Cardiac septum (tissue), 1 donor: ENCODE measurements at places on chromosomes 11 and 22. TPM values are rescaled to one million over a fixed set of nuclear protein-coding genes. Genes with fewer than 3 reads are reported as not detected.

- peak; percentile 92 for DNase-seq
Observed at GRCh38 chr11:122655527-122656072, at the start of gene UBASH3B. Gene UBASH3B, plus strand, starts transcription at chr11:122655722. Its CDS starts 328 bp downstream, at chr11:122656050.

DNA sequence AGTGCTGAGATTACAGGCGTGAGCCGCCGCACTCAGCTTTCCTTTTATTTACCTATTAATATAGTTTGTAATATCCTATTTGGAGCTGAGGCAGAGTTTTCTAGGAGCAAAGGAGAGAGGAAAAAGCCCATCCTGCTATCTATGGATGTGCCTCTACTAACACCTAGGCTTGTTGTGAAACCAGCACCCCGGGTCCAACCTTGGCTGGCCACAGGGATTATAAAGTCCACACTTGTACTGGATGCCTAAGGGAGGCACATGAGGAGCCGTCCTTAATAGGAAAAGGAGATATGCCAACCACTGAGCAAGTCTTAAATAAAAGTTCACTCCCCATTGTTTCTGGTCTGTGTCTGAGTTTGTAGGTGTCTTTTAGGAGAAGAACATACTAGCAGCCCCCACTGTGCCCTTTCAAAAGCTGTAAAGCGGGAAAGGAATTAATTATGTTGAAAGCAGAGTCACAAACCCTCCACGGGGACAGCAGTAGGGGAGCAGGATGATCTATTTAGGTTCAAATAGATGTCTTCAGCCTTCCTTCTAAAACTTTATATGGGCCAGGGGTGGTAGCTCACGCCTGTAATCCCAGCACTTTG, 29.3 kb downstream of the RRP7A start:
- DNase-seq: no peak

DNA sequence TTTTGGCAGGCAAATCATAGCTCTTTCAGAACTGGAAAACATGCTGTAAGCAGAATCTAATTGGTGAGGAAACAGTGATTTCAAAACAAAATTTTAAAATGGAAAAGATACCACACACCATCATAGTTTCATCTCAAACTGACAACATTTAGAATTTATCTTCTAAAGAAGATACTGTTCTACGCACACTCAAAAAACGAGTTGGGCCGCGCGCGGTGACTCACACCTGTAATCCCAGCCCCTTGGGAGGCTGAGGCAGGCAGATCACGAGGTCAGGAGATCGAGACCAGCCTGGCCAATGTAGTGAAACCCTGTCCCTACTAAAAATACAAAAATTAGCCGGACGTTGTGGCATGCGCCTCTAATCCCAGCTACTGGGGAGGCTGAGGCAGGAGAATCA, 44.2 kb upstream of the ADSL start:
- no peak for DNase-seq

GRCh38 chr11:6526411-6527135, 29.5 kb downstream of the DNHD1 start:
- no peak for DNase-seq

DNA sequence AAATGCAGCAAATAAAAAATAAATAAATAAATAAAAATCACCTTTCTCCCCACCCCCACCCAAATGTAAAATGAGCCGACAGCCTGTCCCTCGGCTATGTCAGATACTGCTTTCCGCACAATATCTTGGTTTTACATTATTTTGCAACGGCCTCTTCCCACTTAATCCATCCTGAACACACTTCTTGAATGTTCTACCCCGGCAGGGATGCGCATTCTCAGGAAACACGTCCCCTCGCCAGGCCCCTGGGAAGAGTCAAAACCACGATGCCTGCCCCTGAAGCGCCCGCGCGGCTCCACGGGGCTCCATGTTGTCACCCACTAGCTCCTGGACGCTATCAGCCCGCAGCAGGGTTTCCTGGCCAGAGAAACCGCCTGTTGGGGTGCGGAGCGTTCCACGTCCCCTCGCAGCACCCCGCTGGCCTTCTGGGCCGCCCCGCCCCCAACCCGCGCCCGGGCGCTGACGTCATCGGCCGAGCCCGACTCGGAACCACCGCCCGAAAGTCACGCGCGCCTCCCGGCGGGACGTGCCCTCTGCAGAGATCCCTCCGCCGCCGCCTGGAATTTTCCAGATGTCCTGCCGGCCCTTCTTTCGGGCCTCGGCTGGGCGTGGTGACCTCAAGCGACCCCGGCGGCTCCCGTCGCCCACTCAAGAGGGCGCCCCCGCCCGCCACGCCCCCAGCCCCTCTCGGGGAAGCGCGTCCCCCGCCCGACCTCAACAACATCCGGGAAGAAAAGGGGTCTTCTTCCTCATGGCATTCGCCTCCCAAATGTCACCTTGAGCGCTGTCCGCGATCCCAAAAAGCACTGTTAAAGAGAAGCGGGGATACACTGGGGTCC, 585 bp upstream of the NEAT1 start:
- peak; percentile 99 for DNase-seq

DNA sequence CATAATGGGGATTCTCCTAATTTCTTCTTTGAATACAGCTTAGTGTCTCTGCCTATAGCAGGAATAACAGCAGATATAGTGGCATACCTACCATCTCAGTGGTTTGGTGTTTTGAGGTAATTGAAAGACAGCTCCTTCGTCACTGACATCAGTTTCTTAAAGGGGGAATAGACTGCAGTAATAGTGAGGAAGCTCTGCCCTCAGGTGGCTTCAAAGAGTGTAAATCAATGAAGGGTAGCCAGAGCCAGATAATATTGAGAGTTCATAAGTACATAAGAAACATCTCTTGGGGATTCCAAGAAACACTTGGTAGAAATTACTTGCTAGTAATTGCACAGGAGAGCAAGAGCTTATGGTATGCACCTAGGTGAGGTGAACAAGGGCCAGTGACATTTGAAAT, 4.4 kb downstream of the OR6M1 start:
- no peak for DNase-seq

- DNase-seq: peak; percentile 91
Observed at GRCh38 chr22:36853407-36854099, 7.3 kb upstream of the NCF4 start.

- DNase-seq: no peak
Observed at GRCh38 chr11:47603295-47603694, 9.1 kb upstream of the C1QTNF4 start.

DNA sequence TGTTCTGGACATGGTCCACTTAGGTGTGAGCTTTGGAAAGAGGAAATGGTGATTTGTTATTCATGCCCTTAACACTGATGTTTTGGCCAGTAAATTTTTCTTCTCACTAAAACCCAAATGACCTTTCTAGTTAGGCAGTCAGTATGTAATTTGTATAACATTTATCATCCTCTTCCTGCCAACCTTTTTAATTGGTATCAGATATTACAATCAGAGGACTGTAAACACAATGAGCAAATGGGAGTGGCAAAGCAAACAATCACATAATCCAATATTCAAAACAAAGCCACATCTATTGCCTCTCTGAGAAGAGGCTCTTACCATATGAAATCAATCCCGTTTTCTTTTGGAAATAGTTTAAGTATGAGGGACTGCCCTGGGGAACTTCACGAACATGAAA, 49.1 kb downstream of the BBOX1 start:
- no peak for DNase-seq

- DNase-seq: no peak
Observed at GRCh38 chr22:19401483-19401882, 30.1 kb downstream of the HIRA start.

- DNase-seq: no peak
Observed at GRCh38 chr11:2214527-2215229, 43.1 kb upstream of the TH start.

DNA sequence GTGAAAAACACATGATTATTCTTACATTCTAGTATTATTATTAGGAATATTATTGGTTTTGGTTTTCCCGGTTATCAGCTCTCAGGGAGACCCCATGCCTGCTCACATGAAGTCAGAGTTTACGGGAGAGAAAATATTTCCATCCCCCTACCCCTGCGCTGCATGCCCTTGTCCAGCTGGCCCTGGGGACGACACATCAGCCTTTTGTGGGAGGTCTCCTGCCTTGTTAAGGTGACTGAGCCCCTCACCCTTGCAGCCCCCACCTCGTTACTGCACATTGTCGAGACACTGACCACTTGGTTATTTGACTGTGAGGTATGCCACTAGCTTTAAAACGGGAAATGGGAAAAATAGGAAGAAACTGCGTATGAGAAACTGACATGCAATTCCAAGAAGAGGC, 63.0 kb downstream of the PARVG start:
- no peak for DNase-seq

GRCh38 chr11:96162816-96163499, 180.0 kb downstream of the MAML2 start:
- DNase-seq: no peak

DNA sequence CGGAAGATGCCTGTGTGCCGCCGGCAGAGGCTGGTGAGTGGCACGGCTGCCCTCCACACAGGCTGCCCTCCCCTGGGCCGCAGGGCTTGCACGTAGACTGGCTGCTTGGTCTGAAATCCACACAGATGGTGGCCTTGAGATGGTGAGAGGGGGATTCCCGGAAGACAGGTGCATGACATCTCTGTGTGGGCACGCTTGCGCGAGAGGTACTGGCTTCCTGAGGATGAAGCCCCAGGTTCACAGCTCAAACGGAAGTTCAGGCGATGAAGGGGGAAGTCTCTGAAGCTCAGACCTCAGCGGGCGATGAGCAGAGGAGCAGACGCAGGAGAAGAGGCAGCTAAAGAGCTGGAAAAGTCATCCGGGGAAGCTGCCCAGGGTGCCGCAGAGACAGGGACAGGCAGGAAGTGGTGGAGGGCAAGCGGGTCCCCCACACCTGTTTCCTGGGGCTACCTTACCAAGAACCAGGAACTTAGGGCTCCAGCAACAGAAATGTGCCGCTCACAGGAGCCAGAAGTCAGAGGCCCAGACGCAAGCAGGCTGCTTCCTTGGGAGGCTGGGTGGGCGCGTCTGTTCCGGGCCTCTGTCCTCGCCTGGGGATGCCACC, 7.2 kb downstream of the CRELD2 start:
- DNase-seq: no peak

GRCh38 chr11:45765836-45766235, 39.1 kb upstream of the SLC35C1 start:
- DNase-seq: no peak

DNA sequence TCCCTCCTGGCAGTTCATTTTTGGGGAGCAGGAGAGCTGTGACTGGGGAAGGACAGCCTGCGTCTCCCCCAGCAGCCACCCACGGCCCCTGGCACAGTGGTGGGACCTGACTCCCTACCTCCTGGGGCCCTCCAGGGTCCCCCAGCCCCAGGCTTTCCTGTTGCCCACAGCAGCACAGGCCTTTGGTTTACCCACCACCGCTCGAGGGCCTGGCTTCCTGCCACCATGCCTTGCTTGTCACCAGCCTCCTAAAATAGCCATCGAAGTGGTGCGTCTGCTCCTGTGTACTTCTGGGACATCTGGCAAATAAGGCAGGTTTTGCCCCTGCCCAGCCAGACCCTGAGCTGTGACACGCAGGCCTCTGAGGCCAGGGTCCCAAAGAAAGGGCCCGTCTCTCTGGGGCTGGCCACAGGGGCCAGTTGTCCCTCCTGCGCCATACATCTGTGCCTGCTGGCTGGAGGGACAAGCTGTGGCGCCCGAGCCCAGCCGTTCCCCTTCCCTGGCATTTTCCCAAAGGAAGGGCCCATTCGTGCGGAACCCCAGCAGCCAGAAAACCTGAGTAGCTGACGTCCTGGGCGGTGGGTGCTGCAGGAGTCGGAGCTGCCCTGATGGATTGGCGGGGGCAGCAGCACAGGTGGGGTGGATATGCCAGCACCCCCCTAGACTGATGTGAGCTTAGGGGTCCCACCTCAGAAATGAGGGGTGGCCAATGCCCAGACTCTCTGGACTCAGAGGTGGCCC, 14.6 kb downstream of the PHLDA2 start:
- peak; percentile 91 for DNase-seq

- no peak for DNase-seq
Observed at GRCh38 chr11:7606496-7606895, 66.8 kb downstream of the CYB5R2 start.

- DNase-seq: peak; percentile 90
Observed at GRCh38 chr11:70191495-70192140, 11.5 kb upstream of the FADD start.

DNA sequence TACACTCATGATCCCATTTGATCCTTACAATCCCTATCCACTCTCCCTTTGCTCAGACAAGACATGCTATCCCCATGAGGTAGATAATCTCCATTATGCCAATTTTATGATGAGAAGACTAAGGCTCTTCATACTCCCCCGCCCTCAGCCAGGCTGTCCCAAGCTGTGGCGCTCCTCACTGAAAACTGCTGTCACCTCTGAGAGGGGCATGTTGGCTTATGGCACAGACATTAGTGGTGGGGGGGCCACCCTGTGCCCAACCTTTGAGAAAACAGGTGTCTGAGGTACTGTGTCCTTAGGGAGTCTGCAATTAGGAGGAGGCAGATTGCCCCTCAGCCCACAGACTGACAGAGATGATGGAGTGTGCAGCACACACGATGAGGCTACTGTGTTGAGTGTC, 2.4 kb downstream of the DDTL start:
- peak; percentile 27 for DNase-seq

DNA sequence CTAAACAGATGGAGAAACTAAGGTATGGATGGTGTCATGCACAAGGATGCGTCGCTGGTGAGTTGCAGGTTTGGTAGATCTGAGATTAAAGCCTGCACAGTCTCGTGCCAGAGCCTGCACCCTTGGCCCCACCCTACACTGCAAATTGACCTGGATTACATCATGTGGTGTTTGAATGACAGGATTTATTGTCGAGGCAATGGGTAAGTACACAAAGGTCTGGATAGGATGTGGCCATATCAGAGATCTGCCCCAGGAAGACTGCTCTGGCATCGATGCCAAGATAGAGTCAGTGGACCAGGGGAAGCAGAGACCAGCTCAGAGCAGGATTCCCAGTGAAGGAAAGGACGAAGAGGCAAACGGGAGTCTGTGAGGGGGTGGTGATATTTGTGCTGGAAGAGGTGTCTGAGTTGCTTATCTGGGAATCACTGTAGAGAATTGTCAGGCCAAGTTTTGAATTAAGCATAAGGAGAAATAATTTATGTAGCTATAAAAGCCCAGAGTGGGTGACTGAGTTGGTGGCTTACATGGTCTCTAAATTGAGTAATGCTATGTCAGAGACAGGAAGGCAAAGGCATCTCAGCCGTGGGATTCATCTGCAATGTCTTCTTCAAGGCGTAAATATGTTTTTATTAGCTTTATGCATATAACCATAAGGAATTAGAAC, 499.6 kb upstream of the B3GAT1 start:
- no peak for DNase-seq

DNA sequence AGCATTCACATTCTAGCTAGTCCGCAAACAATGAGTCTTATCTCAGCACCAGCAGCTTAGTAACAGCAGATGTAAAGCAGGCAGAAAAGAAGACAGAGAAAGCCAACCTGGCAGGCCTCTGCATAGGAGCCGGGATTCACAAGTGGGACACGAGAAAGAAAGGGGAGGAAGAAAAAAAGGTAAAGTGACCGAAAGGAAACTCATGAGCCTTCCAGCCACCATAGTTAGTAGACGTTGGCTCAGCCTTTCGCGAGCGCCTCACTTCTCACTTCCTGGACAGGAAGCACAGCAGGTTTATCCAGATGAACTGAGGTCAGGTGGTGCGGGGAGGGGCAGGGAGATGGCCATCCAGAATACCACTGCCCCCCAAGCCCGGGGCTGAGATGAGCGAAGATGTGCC, 19.7 kb upstream of the KAT5 start:
- DNase-seq: no peak

GRCh38 chr11:104637662-104638170, 260.5 kb downstream of the CASP12 start:
- no peak for DNase-seq

The MSANTD4 gene
- total RNA-seq: 22.8 TPM

The LRRC4C gene
- total RNA-seq: 0.43 TPM

The TEAD1 gene
- total RNA-seq: 103 TPM

The ADM2 gene
- total RNA-seq: 0.13 TPM

The SCGB1A1 gene
- total RNA-seq: not detected

The MYO18B gene
- 254 TPM for total RNA-seq

The MS4A12 gene
- not detected for total RNA-seq

The MS4A4E gene
- 0.62 TPM for total RNA-seq

The KREMEN1 gene
- total RNA-seq: 52.1 TPM

The GNAZ gene
- total RNA-seq: 2.2 TPM
